ENCODE measurements at places on chromosomes 12 and 14.

- DNase-seq = no peak
Measured at GRCh38 chr14:86683561-86683960, 1153.6 kb downstream of the FLRT2 start.

DNA sequence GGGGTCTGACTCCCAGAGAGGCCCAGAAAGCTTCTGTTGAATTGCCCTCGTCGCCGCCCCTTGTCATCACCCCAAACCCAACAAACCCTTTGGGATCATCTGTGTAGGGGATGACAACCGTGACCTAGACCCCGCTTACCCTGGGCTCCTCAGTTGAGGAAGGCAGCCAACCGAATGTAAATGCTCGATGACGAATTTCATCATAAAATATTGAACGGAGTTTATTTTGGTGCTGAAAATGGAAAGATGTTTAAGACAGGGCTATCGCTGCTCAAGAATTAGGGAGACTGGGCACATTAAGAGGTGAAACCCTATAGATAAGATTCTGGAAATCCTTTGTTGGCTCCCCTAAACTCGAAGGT lies 512 bp downstream of the ACTR10 start:
- no peak for DNase-seq

DNA sequence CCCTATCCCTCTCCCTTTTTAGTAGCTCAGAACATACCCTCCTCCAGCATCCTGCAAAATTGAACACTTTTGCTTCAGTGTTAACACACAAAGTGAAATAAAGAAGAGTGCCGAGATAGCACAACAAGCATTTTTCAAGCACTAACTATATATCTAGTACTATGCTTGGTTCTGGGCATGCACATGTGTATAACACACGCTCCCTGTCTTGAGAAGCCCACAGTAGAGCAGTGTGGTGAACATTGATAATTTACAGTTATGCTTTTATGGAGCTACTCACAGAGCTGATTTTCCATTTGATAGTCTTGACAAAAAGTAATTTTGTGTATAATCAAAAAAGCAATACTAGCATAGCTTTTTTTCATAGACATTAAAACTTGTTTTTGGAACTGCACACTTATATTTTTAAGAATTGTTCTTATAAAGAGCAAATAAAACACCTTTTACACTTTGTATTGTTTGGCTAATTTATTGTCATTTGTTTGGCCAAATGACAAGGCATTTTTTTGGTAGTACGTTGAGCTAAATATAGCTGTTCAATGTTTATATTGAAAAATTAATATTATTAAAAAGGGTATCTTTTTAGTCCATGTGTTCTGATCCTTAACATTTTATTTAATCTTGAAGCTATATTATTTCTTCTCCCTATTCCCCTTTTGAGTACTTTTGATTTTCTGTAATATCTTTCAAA lies 39.7 kb downstream of the LEMD3 start:
- DNase-seq = no peak

DNA sequence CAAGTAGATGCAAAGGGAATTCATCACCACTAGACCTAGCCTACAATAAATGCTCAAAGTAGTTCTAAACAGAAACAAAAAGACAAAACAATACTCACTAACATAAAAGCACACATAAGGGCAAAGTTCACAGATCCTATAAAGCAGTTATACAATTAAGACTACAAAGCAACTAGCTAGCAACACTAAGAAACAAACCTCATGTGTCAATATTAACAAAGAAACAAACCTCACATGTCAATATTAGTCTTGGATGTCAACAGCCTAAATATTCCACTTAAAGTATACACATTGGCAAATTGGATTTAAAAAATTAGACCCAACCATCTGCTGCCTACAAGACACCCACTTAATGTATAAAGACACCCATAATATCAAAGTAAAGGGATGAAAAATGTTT lies 152.7 kb downstream of the KCNK10 start:
- DNase-seq = no peak

GRCh38 chr12:19220205-19220604 lies 90.7 kb downstream of the PLEKHA5 start:
- no peak for DNase-seq

- DNase-seq = no peak
Measured at GRCh38 chr14:69685218-69685616, 73.8 kb downstream of the SUSD6 start.

- DNase-seq = no peak
Measured at GRCh38 chr12:131971226-131971625, 21.5 kb downstream of the EP400 start.

DNA sequence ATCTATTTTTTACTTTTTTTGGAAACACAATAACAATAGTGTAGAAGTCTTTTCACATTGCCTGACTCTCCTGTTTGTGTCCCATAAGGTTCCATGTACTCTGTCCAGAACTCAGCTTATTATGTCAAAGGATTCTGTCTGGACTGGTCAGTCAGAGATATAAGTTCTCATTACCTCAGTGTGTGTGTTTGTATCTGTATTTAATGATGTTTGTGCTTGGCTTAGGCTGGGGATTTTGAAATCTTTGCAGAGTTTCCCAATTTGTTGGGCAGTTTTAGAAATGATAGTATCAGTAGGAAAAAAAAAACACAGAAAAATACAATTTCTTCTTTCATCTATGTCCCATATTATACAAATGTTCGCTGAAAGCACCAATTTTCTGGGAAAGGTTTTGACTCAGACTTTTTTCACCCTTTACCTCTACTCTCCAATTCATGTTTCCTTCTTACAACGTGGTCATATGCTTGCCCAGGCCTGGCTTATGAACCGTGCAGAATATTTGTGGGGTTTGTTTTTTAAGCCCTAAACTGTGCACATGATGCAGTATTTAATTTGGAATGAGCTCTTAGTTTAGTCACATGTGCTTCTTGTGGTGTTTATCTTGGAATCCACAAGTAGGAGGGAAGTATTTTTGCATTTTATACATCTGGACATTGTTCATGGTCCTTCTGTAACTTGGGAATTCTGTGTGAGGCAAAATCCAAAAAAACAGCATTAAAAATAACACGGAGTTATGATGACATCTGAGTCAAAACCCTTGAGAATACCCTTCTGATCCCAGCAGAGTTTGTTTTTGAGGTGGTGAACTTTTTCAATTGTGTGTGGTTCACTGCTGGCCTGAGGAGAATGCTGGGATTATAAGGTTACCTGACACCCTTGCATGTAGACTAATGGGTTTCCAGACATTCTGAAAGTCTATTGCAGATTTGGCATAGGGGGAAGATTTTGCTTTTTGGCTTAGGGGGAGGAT lies 121.2 kb downstream of the RAD51B start:
- no peak for DNase-seq

DNA sequence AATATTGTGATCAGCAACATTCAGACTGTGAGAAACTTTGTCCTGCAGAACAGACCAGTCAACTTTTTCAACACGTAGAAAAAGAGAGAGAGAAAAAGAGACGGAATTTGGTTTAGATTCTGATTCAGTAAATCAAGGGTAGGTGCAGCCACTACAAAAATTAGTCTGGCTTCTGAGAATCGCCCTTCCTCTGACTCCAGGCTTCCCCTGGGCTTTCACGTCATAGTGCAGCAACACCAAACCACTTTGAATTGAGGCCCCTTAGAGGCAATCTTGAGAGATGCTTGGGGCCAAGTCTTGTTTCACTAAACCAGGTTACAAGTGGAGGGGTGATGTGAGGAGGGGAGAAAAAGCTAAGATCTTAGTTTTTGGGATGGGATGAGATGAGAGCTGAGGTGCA lies 37.5 kb upstream of the PTGR2 start:
- no peak for DNase-seq

DNA sequence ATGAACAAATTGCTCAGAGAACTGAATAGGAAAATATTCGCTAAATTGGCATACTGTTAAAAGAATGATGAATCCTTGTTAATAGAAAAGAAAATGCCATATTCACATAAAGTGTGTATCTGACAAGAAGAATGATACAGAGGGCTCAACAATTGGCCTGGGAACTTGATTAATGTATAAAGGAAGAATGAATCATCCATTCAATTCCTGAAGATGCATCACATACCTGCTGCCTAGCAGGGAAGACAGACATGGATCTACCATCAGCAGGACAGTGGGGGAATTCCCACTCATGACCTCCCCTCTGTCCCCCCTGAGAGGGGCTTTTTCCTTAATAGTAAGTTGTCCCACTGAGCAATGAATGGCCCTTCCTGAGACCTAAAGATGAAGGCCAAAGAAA lies 13.5 kb downstream of the PTPN21 start:
- no peak for DNase-seq

- DNase-seq = no peak
Measured at GRCh38 chr14:44029933-44030332, 477.1 kb downstream of the FSCB start.

DNA sequence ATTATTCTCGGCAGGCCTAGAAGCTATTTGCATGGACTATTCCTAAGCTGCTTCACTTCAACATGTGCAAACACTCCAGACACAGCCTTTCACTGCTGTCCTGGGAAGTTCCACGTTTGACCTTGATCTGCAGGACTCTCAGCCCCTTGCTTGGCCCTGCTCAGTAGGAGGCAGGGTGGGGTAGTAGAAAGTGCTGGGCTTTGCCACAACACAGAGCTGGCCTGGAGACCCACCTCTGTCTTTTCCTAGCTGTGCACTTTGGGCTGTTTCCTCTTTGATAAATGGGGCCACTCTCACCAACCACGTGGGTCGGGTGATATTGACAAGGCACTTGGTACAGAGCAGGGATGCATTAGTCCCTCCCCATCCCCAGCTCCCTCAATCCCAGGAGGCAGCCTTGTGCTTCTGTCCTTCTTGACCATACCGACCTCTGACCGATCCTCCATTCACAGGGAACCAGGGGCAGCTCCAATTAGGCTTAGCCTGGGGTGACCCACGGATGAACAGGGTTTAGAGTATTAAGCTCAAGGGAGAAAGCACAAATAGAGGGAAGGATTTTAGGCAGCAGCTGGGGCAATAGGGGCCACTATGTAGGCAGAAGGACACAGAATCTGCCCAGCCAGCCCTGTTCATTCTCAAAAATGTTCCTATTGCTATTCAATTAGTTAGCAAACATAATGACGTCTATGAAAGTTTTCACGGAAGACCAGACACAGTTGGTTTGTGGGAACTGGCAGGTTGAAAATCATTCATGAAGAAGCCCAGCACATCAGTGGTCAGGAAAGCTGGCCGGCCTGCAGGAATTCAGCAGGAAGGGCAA lies 63.3 kb downstream of the SYNE3 start:
- DNase-seq = no peak

- DNase-seq = no peak
Measured at GRCh38 chr12:98696036-98696646, 51.1 kb downstream of the APAF1 start.

DNA sequence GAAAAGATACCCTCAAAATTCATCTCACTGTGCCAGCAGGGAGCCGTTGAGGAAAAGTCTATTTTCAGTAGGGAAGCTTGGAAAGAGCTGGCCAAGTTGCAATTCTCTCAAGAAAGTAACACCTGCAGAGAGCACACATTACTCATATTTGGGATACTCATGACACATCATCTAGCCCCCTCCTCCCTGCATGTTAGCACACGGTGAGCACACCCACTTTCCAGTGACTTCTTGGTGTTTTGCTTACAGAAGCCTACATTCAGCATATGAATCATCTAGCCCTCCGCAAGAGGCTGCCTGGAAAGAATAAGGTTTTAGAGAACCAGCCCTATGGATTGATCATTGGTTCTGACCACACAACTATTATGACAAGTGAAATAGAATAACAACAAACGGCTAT lies 124.5 kb downstream of the PTPRO start:
- peak; percentile 69 for DNase-seq

GRCh38 chr14:39268393-39268792 lies 34.7 kb downstream of the MIA2 start:
- no peak for DNase-seq

DNA sequence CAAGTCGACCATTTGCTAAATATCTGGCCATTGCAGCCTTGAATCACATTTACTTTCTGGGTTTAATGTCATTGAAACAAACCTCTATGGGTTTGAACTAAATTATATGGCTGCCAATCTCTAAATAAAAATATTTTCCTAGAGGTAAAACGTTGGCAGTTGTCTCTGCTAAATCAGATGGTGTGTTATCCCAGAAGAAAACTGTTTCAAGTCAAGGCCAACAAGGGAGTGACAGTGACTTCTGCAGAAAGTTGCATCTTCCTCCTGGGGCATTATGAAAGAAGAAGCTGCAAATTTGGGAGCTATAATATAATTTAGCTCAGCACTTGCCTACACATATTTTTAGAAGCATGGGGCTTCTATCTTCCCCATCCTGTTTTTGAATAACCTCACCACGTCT lies 116.2 kb downstream of the TTC8 start:
- DNase-seq = no peak

GRCh38 chr14:63276492-63277342 lies 42.0 kb downstream of the GPHB5 start:
- peak; percentile 79 for DNase-seq

DNA sequence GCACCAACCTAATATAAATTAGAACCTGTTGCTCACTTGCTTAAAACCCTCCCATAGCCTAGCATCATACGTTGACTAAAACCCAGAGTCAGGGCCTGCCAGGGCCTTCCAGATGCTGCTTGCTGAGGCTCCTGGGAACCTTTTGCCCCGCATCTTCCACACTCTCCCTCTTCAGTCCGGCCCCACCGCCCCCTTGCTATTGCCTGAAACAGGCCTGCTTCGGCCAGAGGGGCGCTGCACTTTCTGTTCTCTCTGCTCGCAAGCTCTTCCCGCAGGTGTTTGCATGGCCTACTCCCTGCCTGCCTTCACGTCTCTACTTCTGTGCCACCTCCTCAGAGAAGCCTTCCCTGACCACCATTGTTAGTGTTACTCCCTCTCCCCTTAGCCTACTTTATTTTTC lies 13.7 kb upstream of the TCTN2 start:
- DNase-seq = no peak

DNA sequence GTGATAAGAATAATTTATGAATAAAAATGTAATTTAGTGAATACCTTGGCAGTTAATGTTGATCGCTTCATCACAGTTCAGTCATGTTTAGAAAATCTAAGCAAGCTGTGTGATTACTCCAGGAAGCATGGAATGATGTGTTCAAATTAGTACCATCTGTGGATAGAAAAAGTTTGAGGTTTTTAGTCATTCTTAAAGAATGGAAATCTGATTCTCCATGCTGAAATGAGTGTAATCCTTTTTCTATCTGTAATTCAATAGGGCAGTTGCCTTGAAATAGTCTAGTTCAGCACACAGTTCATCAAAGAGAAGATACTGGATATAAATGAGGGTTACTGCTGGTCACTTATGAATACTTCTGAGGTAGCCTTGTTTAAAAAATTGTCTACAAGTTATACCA lies 127.2 kb upstream of the MYF6 start:
- peak; percentile 19 for DNase-seq

- no peak for DNase-seq
Measured at GRCh38 chr14:34113005-34113511, 162.2 kb upstream of the EGLN3 start.

GRCh38 chr14:75126679-75127473 lies at the start of gene NEK9:
NEK9 (minus strand) TSS chr14:75127048; CDS start chr14:75126921, 127 bp downstream.
- peak; percentile 97 for DNase-seq

GRCh38 chr14:105367116-105368031 lies 31.0 kb upstream of the TEX22 start:
- no peak for DNase-seq

GRCh38 chr14:51333901-51334521 lies 94.0 kb downstream of the TMX1 start:
- no peak for DNase-seq
